ENCODE measurements at places on chromosomes 7 and 10. TPM values are rescaled to one million over a fixed set of nuclear protein-coding genes. Genes with fewer than 3 reads are reported as not detected.
A peak's percentile ranks its signal among the peaks of the same experiment; 100 is the strongest.

- DNase-seq, result no peak
Measured at GRCh38 chr7:20439416-20440185, 108.9 kb downstream of the ITGB8 start.

GIMAP1 gene
- total RNA-seq, result 10.4 TPM

DNA sequence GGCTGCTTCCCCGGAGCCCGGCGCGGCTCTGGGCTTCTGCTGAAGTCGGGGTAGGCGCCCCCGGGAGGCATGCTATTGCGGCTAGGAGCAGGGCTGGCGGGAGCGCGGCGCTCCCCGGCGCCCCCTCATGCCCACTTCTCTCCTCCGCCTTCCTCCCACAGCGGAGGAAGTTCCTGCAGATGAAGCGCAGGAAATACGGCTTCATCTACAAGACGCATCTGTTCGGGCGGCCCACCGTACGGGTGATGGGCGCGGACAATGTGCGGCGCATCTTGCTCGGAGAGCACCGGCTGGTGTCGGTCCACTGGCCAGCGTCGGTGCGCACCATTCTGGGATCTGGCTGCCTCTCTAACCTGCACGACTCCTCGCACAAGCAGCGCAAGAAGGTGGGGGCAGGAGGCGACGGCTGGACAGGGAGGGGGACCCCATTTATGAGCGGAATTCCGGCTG lies 479 bp downstream of the CYP26A1 start:
- DNase-seq, result no peak

DNA sequence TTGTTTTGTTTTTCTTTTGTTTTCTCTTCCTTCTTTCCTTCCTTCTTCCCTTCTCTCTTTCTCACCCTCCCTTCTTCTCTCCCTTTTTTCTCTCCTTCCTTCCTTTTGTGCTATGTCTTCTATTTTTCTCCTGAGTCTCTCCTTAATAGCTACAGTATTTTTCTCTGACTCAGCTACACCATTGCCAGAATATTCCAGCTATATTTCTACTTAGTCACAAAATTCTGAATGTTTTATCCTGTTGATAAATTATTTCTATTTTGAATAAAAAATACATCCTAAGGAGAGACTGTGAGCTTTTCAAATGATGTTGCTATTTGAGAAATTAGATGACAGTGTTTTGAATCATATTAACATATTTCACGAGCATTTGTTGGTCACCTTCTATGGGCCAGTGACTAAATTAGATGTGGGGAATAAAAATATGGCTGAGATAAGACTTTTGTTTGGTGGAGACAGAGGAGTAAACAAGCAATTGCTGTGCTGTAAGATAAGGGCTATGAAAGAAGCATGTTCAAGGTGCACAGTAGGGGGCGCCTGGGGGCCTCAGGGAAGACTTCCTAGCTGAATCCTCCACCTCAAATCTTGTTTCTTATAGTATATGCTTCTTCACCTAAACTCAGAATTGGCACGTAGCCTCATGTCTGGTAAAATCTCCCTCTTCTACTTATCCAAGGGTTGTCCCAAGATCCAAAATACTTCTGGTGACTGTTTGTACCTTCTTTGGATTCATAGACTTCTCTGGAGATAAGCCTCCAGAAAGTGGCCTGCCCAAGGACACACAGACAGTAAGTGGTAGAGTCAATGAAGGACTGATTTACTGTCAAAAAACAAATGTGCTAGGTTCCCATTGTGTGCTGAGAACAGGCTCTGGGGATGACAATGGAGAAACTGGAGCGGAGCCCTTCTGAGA lies 115.5 kb upstream of the CREB5 start:
- no peak for DNase-seq

- DNase-seq, result no peak
Measured at GRCh38 chr10:48899781-48900180, 39.9 kb downstream of the LRRC18 start.

DNA sequence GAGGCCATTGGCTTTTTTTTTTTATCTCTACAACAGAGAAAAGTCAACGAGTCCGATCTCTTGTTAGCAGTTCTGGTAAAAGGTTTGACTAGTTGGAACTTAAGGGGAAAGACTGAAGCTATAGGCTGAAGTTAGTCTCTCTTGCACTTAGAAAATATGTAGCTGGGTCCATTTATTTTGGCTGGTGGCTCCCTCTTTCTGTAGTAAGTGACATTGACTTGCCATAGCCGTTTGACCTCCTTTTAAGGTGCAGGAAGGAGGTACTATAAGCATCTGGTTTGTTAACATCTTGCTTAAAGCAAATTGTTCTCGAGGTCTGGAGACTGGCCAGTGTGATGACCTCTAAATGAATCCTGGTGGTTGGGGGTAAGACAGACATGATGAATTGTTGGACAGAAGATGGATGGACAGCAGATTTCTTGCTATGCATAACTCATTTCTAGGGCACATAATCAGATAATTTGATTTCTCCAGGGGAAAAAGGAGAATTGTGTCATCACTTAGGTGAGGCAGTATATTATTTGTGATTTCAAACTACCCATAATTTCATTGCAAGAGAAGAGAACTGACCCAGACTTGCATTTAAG lies 356.3 kb upstream of the GALNT17 start:
- no peak for DNase-seq

- no peak for DNase-seq
Measured at GRCh38 chr10:112227331-112227987, 43.9 kb upstream of the GPAM start.

DNA sequence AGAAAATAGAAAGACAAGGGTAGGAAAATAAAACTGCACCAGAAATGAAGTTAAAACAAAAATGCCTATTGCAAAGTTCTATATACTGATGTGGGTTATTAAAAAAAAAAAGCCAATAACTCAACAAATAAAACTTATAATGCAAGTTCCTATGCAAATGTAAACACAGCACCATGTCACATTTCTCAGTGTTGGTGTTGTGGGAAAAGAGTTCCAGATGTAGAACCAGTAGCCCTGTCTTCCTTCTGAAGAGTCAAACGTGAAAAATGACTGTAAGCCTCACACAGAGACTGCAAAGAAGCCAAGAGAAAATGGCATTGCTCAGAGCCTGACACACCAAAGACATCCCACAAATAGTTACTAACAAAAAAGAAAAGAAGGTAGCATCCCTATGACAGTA lies 10.1 kb downstream of the PON2 start:
- DNase-seq, result no peak

TFAM gene
- 12.4 TPM for total RNA-seq

TMEM273 gene
- 24.0 TPM for total RNA-seq

DUS4L gene
- 9.6 TPM for total RNA-seq

DNA sequence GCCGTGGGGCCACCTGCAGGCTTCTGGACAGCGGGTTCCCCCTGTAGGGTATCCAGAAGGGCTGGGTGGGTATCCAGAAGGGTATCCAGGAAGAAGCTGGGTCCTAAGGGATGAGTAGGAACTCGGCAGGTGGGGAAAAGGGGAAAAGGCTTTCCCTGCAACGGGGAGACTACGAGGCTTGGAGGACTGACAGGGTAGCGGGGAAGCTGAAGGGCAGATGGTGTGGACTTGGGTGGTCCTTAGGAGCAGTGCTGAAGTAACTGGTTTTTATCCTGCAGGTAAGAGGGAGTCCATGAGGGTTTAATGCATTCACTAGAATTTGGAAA lies 525 bp downstream of the UBE2D4 start:
- no peak for DNase-seq

GRCh38 chr7:26513948-26514347 lies 222.3 kb downstream of the SNX10 start:
- no peak for DNase-seq

DNA sequence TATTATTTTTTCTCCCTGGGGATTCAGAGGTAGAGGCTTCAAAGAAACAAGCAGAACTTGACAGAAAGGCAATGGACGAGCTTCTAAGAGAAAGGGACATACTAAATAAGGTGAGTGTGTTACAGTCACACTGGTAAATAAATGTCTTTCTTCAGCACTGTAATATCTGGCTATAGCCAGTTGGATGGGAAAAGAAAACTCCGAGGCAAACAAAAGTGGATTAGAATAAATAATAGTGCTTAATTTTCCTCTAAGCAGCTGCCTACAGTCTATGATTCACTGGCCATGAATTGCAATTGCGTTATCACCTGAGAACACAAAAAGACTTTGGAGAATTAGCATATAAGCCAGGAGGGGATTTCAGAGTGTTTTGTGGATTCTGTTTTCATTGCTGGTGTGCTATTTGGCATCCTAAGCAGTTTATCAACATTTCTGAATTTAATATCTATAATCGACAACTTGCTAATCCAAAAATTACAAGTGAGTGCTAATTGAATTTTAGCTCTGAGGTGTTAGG lies 23.2 kb downstream of the CFAP58 start:
- DNase-seq, result no peak

GRCh38 chr10:33661580-33662336 lies 327.3 kb upstream of the NRP1 start:
- DNase-seq, result peak; percentile 30

AKR1C2 gene
- total RNA-seq, result 24.7 TPM

DNA sequence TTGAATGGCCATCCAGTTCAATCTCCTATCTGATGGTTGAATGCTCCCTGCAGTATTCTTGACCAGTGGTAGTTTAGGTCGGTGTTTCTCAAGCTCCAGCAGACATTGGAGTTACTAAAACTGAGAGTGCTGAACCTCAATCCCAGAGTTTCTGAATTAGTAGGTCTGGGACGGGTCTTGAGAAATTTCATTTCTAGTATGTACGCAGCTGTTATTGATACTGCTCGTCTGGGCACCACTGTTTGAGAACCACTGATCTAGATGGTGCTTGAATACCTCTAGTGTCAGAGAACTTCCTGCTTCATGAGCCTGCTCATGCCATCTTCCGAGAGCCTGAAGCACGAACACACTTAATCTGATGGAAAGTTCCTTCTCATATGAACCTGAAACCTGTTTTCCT lies 99.4 kb upstream of the CREB5 start:
- DNase-seq, result no peak

DNA sequence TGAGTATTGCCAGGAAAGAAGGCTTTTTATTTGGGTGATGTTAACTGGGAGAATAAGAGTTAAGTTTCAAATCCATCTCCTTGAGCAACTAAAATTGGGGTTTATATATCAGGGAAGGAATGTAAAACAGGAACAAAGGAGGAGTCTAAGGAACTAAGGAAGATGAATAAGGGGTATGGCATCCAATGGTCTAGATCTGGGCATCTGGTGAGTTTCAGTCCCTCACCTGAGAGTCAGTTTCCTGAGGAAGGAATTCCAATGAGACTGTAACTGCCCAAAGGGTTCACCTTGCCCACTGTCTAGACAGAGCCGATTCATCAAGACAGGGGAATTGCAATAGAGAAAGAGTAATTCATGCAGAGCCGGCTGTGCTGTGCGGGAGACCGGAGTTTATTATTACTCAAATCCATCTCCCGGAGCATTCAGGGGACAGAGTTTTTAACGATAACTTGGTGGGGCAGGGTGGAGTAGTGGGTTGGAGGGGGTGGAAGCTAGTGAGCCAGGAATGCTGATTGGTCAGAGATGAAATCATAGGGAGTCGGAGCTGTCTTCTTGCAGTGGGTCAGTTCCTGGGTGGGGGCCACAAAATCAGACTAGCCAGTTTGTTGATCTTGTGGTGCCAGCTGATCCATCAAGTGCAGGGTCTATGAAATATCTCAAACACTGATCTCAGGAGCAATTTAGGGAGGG lies 188.3 kb upstream of the STK17A start:
- DNase-seq, result no peak

GRCh38 chr7:33853361-33854062 lies 51.8 kb upstream of the BMPER start:
- no peak for DNase-seq

- DNase-seq, result no peak
Measured at GRCh38 chr7:69020536-69020935, 577.7 kb upstream of the AUTS2 start.

- DNase-seq, result no peak
Measured at GRCh38 chr7:134625550-134625949, 21.1 kb upstream of the BPGM start.

KIAA1549 gene
- total RNA-seq, result 1.7 TPM

- DNase-seq, result no peak
Measured at GRCh38 chr10:15200626-15201025, 32.1 kb upstream of the NMT2 start.

FOXI2 gene
- total RNA-seq, result 0.87 TPM

- no peak for DNase-seq
Measured at GRCh38 chr10:92038949-92039348, 115.4 kb downstream of the BTAF1 start.

GDI2 gene
- 187 TPM for total RNA-seq

ARMC3 gene
- total RNA-seq, result not detected

GLUD1 gene
- 220 TPM for total RNA-seq

DNA sequence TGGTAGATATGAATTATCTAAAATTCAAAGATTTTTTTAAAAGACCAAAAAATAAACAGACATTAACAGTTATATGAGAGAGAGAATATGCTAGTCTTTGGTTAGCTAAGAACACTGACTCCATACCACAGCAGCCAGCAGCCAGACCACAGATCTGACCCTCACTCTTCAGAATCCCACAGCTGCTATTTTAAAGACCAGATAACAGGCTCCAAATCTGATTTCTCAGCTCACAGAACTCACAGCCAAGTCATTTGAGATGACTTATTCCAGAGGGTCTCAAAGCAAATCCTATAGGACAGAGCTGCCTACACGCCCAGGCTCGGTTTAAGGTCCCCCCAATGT lies 20.4 kb downstream of the NUDCD3 start:
- DNase-seq, result no peak

GRCh38 chr7:40965016-40965415 lies 737.9 kb downstream of the INHBA start:
- no peak for DNase-seq

DPP6 gene
- 1.7 TPM for total RNA-seq

DNA sequence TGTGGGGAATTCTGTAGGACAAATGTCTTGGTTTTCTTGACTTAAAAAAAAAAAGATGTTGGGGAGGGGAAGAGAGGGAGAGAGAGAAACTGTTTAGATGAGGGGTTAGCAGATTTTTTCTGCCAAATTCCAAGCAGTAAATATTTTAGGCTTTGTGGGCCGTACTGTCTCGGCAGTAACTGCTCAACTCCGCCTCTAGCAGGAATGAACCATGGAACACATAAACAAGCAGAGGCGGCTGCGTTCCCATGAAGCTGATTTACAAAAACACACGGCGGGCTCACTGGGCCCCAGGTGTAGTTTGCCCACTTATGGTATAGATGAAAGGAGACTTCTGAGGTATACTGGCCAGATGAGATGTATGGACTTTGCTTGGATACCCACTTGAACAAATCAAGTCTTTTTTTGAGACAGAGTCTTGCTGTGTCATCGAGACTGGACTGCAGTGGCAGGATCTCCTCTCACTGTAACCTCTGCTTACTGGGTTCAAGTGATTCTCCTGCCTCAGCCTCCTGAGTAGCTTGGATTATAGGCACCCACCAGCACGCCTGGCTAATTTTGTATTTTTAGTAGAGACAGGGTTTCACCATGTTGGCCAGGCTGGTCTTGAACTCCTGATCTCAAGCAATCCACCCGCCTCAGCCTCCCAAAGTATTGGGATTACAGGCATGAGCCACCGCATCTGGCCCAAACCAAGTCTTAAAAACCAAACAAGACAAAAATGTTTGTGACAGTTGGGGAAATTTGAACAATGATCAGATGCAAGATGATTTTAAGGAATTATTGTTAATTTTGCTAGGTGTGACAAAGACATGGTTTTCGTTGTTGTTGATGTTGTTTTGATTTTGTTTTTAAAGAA lies 9.7 kb upstream of the ADAMTS14 start:
- no peak for DNase-seq

CPA2 gene
- total RNA-seq, result not detected

PRTFDC1 gene
- total RNA-seq, result 5.7 TPM

LRRD1 gene
- total RNA-seq, result not detected

OGDHL gene
- not detected for total RNA-seq

MARVELD1 gene
- 39.3 TPM for total RNA-seq
